Kidney epithelial cell (primary cell): ENCODE measurements at places on chromosomes 11 and 22.

DNA sequence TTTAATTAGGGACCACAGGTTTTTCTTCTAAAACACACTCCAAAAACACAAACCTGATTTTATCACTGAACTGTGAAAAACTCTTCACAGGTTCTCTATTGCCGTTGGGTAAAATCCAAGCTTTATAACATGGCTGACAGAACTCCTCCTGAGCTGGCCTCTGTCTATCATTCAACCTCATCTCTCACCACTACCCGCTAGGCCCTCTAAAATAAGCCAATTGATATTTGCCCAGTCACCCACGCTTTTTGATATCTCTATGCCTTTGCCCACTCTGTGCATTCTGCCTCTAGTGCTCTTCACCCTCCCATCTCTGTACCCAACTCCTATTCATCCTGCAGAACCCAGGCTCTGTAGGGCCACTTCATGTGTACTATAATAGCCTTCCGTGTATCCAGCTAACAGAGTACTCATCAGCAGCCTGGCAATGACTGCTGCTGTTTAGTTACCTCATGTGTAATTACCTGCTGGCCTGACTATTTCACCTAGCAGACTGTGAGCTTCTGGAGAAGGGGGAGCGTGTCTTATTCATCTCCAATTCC, 1.1 kb upstream of the CNGA4 start:
- DNase-seq = no peak

DNA sequence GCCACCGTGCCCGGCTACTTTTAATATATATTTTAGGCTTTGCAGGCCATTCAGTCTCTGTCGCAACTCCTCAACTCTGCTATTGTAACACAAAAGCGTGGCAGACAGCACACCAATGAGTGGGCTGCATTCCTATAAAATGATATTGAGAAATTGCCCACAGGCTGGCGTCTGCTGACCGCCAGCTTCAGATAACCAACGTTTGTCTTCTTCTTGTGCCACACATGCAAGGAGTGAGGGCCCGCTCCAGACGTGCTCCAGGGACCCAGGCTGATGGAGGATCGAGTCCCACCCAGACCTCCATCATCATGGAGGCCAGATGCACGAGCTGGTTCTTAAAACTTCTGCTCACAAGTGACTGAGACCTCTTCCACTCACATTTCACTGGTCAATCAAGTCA, 35.4 kb upstream of the LINC01488 start:
- DNase-seq = no peak

DNA sequence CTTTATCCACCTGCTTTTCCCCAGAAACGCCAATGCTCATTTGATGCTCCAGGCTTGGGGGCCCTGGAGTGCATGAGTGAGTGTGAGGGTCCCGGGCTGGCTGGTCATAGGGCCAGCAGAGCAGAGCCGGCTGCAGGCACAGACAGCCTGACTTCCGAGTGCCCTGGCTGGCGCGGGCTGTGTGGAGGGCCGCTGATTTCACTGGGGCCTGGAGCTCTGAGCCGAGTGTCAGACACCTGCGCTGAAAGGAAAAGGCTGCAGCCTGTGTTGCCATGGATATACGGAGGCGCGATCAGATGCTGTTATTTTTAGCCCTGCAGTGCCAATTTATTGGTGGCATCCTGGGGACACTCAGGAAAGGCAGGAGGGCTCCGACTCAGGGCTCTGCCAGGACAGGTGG, 87.6 kb downstream of the ST3GAL4 start:
- no peak for DNase-seq

GRCh38 chr11:76626266-76626665, 44.3 kb downstream of the LRRC32 start:
- DNase-seq = no peak

DNA sequence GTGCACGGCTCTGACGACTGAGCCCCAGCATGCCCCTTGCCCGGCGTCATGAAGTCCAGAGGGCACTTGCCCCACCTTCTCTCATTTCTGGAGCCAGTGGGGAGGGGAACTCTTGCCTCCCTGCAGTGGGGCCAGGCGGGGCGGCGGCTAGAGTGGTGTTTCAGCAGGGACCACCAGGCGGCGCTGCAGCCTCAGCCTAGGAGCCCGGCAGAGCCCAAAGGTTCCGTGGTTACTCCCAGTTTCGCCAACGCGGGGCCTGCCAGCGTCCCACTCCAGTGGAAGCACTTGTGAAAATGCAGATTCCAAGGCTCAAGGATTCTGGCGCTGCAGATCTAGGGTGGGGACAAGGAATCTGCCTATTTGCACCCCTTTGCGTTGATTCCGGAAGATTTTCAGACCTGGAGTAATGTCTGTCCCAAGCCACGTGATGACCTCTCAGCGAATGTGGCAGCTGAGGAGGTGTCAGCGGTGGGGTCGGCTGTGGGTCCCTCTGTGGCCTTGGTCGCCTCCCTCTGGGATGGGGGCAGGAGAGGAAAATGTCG, 55.7 kb downstream of the CD82 start:
- no peak for DNase-seq
